ENCODE measurements at places on chromosomes 5 and 9.

DNA sequence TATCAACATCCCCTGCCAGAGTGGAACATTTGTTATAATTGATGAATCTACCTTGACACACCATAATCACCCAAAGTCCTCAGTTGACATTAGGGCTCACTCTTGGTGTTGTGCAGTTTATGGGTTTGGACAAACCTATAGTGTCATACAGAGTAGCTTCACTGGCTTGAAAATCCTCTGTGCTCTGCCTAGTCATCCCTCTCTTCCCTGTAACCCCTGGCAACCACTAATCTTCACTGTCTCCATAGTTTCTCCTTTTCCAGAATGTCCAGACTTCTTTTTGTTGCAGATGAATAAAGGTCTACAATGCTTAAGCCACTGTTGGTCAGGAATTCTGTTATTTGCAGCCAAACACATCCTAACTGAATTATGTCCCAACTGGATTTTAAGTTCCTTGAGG is 22.5 kb upstream of the SUB1 start:
- no peak for DNase-seq

GRCh38 chr5:89437450-89438435 is 554.8 kb upstream of the MEF2C start:
- no peak for DNase-seq

DNA sequence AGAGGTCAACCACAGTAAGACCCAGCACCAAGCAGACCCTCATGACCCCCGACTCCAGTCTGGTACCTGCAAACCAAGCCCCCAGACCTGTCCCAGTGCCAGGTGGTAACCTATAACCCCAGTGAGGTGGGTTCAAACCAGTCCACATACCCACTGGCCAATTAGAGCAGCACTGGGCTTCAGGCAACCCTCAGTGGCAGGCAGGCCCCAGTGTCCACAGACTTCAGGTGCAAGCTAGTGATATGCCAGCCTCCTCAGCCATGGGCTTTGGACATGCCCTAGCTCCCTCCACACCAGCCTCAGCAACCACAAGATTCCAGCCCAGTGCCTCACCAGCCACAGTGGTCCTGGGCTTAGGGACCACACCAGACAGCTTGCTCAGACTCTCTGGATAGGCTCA is 276.6 kb downstream of the DTWD2 start:
- no peak for DNase-seq

DNA sequence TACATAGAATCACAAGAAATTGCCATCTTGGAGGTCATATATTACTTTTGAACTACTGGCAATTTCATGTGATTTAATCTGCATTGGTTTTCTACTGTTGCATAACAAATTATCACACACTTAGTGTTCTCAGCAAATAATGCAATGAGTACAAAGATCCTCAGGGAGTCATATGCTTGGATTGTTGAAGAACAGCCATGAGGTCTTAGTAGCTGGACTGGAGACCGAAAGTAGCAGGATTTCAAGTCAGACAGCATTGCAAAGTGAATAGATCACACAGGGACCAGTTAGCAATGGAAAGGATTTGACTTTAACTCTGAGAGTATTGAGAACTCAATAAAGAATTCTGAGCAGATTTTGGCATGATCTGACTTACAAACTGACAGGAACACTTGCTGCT is 32.2 kb upstream of the FRMD3 start:
- DNase-seq, result no peak

DNA sequence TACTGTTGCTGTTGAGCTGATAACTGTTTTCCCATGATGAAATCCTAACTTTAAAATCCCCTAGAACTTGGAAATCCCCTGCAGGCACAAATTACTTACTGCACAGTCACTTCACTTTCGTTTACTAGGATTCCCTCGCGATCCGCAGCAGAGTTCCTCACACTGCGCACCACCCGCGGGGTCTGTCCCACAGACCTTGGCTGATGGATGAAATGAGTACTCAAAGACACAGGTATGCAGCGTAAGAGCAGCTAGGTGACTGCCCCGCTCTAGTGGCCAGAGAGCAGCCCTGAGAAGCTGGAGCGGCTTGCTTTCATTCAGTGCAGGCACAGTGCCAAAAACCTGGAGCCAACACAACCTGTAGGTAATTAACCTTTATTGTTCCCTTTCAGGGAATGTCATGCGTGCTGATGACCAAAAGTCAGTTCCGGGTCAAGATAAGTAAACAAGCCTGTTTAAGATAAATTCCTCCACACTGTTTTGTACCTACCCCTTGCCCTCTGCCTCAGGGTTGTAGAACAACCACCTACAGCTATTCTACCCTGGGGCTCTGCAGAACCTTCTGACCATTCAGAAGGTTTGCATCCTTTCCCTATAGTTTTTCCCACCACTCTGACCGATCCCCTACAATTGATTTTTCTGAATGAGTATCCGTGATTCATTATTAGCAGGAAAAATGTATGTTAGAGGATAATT is 191.2 kb downstream of the CDH9 start:
- DNase-seq, result no peak

DNA sequence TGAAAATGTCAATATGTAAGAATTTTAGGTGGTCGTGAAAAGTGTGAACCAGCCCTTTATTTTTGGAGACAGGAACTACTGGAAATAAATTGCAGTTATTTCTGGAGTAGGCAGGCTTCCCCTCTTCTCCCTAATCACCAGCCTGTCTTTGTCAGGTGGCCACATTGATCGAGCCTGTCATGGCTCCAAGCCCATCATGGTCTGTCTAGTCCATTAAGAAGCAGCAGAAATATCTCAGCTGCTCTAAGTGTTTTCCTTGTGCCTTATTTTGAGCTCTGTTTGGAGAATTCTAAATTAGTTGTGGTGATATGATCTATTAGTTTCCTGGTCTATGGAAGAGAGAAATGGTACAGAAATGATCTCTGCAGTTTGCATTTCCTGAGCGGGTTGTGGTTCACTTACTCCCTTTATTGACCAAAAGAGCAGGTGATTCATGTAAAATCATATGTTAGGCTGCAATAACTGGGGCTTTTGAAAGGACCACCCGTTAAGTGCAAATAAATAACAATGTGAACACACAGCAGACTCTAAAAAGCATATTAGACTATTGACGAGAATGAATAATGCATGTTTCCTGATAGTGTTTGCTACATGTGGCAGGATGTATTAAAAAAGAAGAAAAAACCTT is 42.3 kb downstream of the BASP1 start:
- no peak for DNase-seq

GRCh38 chr9:98401140-98402018 is 145.9 kb upstream of the TBC1D2 start:
- no peak for DNase-seq

DNA sequence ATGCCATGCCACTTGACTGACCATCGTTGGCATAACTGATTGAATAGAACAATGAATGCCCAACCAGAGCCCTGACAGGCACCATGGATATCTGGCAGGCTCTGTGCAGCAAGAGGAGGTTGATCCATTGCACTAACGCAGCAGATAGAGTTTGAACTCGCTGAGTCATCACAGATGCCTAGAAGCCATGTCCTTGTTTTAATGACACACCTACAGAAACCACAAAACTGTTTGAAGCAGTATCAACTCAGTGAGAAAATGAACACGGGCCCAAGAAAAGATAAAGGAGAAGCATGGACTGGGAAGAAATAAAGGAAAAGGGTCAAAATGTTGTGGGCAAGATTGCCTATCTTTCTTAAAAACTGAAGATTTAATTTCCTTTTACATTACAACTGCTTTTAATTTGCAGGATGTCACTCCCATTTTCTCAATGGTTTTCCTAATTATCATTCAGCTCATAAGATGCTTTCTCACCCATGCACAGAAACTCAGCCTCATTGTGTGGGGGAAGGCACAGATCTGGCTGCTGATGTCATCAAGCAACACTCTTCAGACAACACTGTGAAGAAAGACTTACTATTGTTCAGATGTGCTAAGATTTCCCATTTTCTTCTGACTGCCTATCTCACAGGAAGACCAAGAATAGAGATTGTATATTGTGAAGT is 129.0 kb downstream of the PIK3R1 start:
- DNase-seq, result no peak

GRCh38 chr5:156420665-156421064 is 93.7 kb downstream of the SGCD start:
- DNase-seq, result no peak
